AG08395 (cell line): ENCODE measurements at places on chromosomes 13 and 19.

GRCh38 chr13:96431044-96431581 is 341.2 kb downstream of the HS6ST3 start:
- DNase-seq, result no peak

- no peak for DNase-seq
Observed at GRCh38 chr13:38024431-38024830, 154.9 kb upstream of the TRPC4 start.

DNA sequence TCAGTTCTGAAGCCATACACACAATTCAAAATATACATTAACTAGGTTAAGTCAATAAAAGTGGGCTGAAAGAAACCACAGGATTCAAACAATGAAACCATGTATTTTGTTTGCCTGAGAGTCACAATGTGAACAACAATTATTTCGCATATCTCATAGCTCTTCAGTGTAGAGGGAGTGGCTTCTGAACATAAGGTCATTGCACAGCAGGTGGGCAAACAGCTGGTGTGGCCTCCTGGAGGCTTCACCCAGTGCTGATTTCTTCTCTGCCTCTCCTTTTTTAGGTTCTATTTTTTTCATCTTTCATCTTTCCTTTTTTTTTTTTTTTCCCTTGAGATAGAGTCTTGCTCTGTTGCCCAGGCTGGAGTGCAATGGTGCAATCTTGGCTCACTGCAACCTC is 40.4 kb upstream of the ZNF254 start:
- DNase-seq, result no peak

DNA sequence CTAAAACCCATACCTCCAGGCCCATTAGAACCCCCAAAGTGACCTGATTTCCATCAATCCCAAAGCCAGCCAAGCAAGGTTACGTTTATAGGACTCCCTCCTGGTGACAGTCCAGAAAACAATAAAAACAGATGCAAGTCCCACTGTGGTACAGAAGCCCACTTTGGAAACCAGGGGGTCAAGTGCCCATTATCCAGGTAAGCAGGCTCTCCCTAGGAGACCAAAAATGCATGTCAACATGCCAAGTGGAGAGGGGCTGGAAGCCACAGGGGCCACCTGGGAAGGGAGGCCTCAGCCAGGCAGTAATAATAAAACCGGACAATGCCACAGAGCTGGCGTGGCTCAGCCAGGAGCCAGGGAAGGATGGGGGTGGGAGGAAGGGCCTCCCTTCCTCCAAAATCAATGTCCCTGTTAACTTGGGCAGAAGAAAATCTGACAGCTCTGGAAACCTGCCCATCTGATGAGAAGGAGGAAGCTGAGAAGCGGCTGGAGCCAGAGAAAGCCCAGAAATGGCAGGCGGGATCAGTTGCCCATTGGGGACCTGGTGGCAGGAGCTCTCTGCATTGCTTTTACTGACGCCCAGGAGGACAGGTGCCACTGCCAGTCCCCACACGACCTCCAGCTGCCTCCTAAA is 160.4 kb downstream of the ZIC5 start:
- DNase-seq, result no peak

- DNase-seq, result peak; percentile 71
Observed at GRCh38 chr19:2962018-2962670, 15.2 kb upstream of the TLE6 start.
